NCI-H1092 (cell line): ENCODE measurements at places on chromosomes 4 and X.

DNA sequence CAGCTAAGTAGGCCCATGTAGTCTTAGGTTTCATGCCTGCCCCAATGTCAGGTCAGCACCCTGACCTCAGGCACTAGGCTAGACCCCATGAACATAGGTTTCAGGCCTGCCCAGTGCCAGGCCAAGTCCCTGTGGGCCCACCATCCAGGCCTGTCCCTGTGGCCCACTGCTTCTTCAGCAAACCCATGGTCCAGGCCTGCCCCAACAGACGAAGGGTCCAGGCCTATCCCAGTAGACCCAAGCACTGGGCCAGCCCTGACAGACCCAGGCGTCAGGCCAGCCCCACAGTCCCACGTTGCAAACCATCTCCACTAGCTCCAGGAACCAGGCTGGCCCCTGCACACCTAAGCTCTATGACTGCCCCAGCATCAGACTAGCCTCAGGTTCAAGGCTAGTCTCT lies 92.4 kb downstream of the ENOX2 start:
- DNase-seq, result no peak

- DNase-seq, result no peak
Observed at GRCh38 chr4:73865431-73866096, 3.6 kb upstream of the CXCL1 start.

DNA sequence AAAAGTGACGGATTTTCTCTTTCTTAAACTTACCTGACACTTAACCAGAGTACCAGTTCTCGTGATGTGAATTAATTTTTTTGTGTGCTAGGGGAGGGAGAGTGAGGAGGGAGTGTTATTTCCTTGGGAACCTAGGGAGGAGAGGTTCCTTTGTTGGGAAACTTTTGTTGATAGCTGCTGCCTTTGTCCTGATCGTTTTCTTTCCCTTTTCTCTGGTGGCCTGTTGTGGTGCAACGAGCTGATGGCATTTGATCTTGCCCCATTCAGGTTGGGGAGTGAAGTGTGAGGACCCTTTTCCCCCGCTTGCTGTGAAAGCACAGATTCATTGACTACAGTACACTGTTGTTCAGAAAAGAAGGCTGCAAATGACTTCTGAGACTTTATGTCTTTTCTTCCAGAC lies 59.8 kb downstream of the SLC9A6 start:
- no peak for DNase-seq

DNA sequence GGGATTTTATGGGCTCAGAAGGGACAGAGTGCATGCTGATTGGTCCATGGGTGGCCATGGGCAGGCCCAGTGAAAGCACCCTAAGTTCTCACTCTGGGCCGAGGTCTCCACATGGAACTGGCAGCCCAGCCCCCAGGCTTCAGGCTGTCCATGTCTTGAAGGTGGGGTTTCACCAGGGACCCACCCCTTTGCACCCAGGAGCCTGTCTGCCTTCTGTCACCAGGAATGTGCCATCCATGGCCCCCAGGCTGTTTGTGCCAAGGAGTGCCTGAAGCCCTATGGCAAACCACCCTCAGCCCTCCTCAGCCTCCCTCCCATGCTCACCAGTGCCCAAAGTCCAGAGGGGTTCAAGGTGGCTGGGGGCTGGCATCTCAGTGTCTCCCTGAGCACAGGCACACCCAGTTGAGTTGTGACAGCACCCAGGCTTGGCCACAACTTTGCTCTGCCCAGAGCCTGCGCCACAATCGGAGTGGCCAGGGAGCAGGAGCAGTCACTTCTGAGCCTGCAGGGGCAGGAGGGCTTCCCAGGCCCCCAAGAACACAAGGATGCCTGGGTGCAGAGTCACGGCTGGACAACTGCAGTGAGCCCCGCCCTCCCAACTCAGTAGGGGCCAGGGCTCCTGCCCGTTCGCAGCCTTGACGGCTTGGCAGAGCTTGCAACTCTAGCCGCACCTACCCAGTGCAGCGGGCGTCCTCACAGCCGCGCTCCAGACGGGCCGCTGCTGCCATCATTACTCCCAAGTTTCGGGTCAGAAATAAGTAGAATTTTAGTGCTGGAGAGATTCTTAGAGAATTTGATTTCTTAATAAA lies 185.3 kb upstream of the NUDT6 start:
- no peak for DNase-seq

DNA sequence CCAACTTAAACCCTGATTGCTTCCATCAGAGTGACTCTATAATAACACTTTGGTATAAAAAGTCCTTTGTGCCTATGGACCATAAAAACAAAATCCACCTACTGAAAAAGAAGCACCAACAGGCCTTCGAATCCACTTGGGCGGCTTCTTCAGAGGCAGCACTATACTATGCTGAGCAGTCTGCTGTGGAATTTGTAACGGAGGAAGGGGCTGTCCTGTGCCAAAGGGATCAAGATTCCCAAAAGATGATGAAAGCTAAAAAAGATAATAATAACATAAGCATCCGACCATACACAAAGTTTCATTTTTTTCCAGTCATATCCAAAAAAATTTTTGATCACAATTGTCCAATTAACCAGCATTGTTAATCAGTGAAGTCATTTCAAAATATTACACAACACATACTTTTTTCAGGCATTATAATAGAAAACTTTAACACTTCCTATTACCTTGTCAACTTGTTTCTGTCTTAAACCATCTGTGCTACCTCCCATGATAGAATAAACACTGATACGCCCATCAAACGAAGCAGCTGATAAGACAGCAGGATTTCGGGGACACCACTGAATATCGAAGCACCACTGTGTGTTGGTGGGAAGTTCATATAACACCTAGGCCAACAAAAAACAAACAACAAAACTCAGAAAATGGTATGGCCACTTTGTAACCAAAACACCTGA lies 24.1 kb downstream of the SEC31A start:
- DNase-seq, result no peak

DNA sequence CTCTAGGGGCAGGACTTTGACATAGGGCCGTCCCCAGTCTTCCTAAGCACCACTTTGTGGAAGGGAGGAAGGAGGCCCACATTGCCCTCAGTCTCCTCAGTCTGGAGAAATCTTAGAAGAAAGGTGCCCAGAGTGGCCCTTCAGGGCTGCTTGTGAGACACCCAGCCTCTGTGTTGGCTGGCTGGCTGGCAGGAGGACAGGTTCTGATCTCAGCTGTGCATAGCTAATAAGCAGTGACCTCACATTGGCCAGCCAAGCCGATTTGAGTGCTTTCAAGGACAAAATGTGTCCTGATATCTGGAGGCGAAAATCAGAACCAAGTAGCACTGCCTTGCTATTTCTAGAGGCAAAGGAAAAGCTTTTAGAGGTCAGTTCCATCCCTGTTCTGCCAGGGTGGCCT lies 211.5 kb downstream of the BCOR start:
- DNase-seq, result no peak
